Fibroblast of skin of abdomen (primary cell): ENCODE measurements at places on chromosomes 1 and 21.

GRCh38 chr21:15592271-15592860, 137.4 kb upstream of the USP25 start:
- peak; percentile 30 for DNase-seq

GRCh38 chr21:30979054-30979453, 59.2 kb downstream of the KRTAP19-8 start:
- no peak for DNase-seq

DNA sequence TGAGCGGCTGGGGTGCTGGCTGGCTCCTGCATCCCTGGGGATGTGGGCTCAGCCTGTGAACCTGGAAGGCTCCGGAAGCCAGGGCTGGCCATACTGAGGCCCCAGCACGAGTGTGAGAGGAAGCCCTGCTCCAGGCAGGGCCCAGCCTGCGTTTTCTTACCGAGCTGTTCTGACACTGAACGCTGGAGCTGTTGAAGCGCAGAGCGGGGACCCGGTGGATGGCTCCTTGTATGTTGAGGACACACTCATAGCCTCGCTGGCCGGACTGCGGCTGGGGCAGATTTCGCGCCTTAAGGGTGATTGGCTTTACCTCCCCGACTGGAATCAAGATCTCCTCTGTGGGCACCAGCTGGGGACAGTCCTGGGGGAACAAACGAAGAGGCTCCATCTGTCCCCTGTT, 160.0 kb downstream of the PLXNA2 start:
- no peak for DNase-seq

- no peak for DNase-seq
Measured at GRCh38 chr1:168285521-168285790, 4.8 kb downstream of the TBX19 start.

GRCh38 chr1:184199036-184199435, 147.5 kb downstream of the TSEN15 start:
- DNase-seq = peak; percentile 31

GRCh38 chr1:234148816-234149215, 224.4 kb upstream of the COA6 start:
- DNase-seq = no peak

- no peak for DNase-seq
Measured at GRCh38 chr1:39528082-39528481, 36.6 kb downstream of the BMP8A start.

GRCh38 chr1:202018468-202019234, 8.3 kb downstream of the ELF3 start:
- DNase-seq = no peak

- no peak for DNase-seq
Measured at GRCh38 chr1:81525085-81525484, 275.6 kb upstream of the ADGRL2 start.

- DNase-seq = no peak
Measured at GRCh38 chr21:45719177-45719802, 75.8 kb downstream of the PCBP3 start.

- DNase-seq = peak; percentile 25
Measured at GRCh38 chr1:204254031-204254661, 40.4 kb upstream of the GOLT1A start.

DNA sequence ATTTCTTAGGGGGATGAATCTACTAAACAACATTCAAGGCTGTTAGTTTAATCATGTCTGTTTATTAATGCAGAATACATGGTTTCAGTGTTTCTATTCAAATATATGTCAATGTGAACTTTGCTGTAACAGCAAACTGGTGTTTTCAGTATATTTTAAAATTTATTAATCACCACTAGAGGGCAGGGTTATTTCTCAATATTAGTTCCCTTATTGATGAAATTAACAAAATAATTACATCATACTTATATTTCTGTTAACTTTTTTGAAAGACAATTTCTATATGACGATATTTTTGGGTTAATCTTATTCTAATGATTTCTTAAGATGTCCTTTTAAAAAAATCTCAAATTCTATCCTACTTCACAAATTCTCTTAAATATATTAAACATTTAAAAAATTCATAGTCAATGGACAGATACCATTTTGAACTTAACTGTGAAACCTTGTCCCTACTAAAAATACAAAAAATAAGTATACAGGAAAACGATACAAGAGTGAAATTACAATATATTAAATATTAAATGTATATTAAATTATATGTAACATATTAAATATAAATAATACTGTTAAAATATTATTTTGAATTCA, 1034.1 kb upstream of the PRMT6 start:
- peak; percentile 16 for DNase-seq

DNA sequence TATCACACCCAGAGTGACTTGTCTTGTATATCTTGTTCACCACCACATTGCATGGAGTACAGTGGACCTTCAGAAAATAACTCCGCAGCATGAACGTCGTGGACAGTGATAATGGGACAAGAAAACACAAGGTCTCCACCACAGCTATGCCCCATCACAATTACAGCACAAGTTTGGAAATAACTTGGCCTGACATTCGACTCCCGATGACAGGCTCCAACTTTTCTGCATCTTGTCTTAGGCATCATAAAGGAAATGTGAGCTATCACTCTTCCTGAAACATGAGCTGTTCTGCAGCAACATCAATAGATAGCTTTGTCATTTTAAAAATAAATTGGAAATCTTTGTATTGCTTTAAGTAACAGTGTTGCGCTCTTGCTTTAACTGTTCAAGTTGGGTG, 2.9 kb downstream of the RRP1B start:
- DNase-seq = no peak

DNA sequence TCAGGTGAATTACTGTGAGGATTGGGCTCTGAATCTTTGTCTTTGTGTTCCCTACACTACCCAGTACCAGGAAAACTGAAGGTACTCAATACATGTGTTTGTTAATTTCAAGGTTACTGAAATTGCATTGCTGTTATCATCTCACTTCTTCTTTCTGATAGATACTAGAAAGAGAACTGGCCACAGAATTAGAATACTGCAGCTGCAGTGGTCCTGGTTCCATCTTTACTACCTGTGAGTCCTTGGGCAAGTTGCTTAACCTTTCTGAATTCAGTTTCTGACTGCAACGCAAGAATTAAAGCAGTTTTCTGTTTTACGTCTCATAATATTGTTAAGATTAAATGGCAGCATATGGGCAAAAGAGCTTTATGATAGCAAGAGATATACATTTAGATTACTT, 263.5 kb downstream of the LMO4 start:
- DNase-seq = no peak

GRCh38 chr1:173507205-173507846, 30.2 kb downstream of the PRDX6 start:
- DNase-seq = peak; percentile 22

DNA sequence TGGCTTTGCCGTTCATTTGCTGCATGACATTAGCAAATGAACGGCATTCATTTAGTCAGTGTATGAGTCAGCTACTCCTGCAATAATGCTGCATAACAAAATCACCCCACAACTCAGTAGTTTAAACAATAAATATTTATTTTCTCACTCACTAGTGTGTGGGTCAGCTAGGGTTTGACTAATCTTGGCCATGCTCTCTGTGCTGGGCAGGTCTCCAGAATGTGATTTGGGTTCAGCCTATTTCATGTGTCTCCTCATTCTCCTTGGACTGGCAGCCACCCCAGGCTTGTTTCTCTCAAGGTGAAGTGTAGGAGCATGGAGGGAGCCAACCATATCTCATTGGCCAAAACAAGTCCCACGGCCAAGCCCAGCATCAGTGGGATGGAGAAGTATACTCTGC, 104.3 kb downstream of the LACTBL1 start:
- no peak for DNase-seq

- peak; percentile 68 for DNase-seq
Measured at GRCh38 chr21:27423038-27423437, 456.1 kb upstream of the ADAMTS5 start.

- DNase-seq = no peak
Measured at GRCh38 chr1:100902365-100902764, 6.5 kb downstream of the SLC30A7 start.

- peak; percentile 19 for DNase-seq
Measured at GRCh38 chr21:37006486-37007291, at the start of gene RIPPLY3. TSS of gene RIPPLY3 (plus strand) at chr21:37006702. CDS start at chr21:37006773, 71 bp downstream.

GRCh38 chr21:29181799-29182470, 51.5 kb downstream of the MAP3K7CL start:
- DNase-seq = peak; percentile 87

DNA sequence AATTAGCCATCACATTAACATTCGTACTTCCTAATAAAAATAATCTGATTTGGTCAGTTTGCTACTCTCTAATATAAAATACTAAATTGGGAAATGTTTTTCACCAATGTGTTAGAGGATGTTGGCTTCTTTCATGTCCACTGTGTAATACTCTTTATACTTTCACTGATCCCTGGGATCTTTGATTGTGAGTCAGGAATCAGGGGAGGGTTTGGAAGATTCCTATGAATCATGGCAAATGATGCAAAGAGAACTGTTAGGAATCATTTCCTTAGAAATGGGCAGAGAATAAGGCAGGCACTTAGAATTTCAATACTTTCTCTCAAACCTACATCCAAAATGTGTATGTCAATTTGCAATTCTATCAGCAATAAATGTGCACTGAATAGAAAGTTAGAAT, 31.0 kb downstream of the KRTAP24-1 start:
- DNase-seq = no peak

DNA sequence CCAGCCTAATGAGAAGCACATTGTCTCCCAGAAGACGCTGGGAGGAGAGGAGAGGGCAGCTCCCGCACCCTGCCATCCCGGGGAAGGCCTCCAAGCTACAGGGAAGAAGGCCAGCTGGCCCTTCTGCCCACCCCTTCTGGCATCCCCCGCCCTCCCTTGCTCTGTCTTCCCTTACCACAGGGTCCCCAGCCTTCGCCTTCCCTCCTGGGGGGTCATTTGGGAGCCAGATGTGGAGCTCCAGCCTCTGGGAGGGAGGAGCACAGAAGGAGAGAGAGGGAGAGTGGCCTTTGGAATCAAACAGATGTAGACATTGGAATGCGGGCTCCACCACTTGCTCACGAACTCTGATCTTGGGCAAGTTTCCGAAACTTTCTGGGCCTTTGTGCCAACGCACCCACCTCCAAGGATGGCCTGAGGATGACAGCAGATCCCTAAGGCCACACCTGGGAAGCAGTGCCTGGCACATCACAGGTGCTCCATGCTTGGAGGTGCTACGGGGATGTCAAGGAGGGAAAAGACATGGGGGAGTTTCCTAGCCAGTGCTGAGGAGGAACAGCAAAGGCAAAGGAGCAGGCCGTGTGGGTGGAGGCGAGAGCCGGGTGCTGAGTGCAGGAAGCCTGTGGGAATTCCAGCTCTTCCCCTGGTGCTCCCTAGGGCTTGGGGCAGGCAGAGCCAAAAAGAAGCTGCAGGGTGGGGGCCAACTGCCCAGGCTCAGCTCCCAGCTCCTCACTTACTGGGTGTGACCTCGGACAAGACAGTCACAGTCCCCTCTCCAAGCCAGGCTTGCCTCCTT, 23.1 kb upstream of the RSPO1 start:
- DNase-seq = no peak

DNA sequence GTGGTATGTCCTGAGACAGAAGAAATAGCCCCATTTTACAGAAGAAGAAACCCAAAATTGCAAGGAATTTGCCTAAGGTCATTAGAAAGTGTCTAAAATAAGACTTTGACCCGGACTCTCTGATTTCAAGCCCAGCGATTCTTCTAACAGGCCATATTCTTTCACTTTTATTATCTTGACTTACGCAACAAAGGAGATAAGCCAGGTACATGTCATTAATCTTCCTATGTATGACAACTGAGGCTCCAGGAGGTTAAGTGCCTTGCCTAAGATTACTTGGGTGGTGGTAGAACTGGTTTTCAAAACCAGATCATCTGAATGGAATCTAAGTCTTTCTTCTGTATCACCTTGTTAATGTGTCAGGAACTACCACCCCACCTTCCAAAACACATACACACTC, 124.3 kb downstream of the PBX1 start:
- DNase-seq = no peak

DNA sequence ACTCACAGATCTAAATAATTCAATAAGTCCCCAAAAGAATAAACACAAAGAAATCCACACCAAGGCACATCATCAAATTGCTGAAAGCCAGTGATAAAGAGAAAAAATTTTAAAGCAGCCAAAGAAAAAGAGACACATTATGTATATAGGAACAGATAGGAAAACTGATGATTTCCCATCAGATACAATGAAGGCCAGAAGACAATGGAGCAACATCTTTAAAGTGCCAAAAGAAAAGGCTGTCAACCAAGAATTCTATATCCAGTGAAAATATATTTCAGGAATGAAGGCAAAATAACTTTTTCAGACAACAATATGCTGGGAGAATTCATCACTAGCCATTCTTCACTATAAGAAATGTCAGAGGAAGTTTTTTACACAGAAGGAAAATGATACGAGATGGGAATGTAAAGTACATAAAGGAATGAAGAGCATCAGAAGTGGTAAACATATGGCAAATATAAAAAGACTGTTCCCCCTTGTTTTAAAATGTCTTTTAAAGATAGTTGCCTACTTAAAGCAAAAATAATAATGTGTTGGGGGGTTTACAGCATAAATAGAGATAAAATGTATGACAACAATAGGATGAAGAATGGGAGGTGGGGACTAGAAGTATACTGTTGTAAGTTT, 9.4 kb upstream of the MYOG start:
- DNase-seq = no peak

DNA sequence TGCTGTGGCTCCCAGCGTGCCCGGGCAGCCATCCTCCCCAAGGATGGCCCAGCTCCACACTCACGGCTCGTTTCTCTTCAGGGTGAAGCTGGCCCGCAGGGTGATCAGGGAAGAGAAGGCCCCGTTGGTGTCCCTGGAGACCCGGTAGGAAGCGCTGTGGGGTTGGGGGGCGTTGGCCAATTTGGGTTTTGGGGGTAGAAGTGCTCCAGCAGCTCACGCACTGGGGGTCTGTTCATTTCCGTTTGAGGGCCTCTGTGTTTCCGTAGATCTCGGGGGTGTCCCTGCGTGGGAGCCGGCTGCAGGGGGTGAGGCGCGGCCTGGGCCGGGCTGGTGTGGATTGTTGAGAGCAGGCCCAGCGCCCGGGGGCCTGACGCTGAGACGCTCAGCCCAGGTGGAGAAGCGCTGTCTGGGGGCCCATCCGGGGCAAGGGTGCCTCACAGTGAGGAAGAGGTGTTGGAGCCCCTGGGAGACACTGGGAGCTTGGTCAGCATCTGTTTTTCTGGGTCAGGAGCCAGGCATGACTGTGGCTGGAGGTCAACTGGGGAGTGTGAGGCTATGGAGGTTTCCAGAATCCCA, 12.6 kb downstream of the COL6A1 start:
- DNase-seq = no peak

- DNase-seq = no peak
Measured at GRCh38 chr1:221638595-221638994, 103.3 kb downstream of the DUSP10 start.

DNA sequence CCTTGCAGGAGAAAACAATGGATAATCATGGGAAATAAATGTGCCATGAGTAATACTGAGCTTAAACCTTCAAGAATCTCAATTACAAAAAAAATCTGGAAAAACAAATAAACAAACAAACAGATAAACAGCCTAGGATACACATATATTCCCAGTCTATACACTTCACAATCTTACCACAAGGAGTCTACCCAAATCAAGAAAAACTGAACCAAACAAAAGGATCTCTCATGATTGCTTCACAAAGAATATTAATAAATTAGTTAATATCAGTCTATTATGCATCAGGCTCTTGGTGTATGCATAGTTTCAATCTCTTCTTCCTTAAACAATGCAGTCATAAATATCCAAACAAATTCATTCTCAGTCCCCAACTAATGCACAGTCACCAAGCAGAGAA, 3.2 kb upstream of the ESRRG start:
- DNase-seq = no peak
